ENCODE measurements at places on chromosomes 3 and 15.

DNA sequence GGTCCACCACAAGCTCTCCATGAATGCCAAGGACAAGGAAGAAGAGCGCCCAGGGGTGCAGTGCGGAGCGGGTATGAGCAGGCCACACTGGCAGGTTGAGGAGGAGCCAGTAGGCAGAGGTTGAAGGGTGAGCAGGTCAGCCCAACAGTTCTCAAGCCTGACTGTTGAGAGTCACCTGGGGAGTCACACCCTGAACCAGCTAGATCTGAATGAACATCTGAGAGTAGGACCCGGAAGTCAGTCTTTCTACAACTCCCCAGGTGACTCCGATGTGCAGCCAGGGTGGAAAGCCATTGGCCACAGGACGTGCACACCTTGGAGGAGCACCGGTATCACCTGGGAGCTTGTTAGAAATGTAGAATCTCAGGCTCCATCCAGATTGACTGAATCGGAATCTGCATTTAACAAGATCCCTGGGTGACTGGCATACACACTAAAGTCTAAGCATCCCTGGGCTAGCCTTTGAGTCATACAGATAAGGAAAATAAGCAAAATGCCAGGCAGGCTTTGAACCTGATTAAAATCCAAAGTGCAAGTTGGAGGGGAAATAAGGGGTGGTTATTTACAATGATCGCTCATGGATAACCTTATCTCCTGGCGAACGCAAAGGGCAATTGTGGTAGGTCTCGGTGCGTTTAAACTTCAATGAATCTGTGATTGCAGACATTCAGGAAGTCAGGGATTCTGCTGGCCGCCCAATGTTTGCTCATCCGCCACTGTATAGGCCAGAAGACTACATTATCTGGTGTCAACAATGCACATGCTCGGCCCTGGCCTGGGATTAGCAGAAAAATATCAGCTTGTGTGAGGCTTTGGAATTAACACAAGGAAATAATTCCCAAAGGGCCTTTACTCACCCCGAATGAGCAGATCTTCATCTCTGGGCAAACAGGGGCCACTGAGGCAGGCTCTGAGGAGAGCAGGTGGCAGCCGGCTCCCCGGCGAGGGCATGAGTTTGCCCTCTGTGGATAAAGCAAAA lies 11.7 kb upstream of the LYZL4 start:
- DNase-seq, result no peak

GRCh38 chr15:73570355-73571032 lies 62.7 kb downstream of the NPTN start:
- no peak for DNase-seq

GRCh38 chr3:27719314-27720003 lies 2.7 kb downstream of the EOMES start:
- DNase-seq, result no peak

DNA sequence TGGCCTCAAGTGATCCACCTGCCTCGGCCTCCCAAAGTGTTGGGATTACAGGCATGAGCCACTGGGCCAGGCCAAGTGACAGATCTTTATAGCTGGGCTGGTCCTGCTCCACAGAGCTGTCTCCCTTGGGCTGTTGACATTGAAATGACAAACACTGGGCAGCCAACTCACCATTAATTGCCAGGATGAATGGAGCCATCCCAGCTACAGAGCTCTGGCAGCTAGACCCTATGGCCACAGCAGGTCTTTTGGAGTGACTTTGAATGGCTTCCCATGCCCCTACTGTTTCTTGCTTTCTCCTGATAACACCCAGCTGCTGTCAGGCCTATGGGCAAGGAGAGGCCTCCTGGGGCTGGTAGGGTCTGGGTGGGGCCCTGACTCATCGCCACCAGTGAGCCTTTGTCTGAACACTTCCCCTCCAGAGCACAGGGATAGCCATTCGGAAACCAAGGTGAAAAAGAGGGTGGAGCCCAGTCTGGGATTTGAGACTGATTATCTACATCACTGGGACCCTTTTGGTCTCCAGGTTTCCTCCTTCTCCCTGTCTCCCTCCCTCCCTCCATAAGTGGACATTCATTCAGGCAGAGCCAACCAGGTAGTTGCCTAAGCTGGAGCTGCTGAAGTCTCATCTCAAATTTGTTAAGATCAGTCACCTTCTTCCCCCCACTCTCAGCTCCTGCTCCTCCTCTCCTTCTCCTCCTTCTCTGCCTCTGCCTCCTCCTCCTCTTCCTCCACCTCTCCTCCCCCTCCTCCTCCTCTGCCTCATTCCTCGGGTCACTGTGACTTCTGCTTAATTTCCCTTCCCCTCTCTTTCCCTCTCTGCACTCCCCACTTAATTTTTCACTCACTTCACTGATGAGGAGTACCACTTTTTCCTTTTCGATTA lies 34.0 kb downstream of the BHLHE40 start:
- DNase-seq, result no peak

GRCh38 chr15:29337156-29337959 lies 67.7 kb upstream of the NSMCE3 start:
- no peak for DNase-seq

DNA sequence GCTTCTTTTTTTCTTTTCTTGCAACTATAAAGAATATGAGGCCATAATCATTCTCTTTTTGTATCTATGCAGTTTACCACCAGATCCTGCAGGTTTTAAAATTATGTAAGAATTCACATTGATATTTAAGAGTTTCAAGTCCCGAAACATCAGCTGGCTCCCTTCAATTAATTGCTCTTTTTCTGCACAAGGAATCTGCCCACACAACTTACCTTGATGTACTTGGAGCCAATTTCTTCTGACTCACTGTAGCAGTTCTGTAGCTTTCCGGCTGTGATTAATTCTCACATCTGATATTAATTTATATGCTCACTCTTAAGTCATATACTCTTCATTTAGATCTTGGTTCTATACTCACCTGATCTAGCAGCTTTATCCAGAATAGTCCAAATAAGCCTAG lies 781.8 kb downstream of the CADM2 start:
- DNase-seq, result no peak

DNA sequence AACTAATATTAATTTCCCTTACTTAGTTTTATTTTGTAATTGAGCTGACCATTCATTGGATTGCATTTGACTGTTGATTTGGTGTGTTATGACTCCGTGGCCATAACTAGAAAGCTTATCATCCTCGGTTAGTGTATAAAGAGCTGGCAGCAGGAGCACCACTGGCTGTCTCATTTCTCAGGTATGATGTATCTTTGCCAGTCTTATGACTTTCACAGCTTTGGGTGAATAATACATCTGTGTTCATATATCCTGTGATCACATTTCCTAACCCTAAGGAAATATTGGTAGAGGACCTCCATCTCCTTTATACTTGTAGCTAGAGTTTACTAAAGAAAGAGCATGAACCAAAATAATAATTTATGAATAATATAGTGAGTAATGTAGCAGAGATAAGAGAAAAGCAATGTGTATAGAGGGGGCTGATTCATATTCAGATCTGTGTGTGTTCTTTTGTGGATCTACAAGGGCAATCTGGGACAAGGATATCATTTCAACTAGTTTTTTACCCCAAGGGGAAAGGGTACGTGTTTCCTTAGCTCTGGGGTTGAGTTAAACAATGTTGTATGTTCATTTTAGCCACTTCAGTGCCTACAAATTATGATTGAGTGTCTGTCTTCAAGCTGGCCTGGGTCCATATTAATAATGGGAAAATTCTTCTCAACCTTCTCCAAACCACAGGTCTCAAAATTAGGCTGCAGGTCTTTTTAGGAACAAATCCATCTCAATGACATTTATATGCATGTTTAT lies 901.7 kb downstream of the NTRK3 start:
- no peak for DNase-seq

GRCh38 chr3:136055491-136055890 lies 90.0 kb downstream of the PPP2R3A start:
- no peak for DNase-seq

- no peak for DNase-seq
Observed at GRCh38 chr3:64055076-64055475, 31.8 kb upstream of the PSMD6 start.

- no peak for DNase-seq
Observed at GRCh38 chr15:61151791-61152190, 77.3 kb downstream of the RORA start.

DNA sequence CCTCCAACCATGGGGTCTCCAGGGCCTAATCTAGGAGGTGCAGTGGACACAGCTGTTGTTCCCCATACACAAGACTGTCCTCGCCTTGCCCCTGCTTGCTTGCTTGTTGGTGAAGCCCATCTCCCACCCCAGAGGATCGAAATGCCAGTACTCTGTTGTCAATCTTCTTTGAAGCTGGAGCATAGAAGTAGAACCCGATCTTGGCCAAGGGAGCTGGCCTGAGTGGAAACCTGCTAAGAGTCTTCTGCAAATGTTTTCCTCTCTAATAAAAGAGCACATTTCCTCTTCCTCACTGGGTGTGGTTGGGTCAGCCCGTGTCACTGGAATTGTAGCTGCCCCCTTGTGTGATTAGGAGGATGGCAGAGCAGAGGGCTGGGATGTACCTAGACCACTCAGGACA lies 85.4 kb downstream of the HES1 start:
- no peak for DNase-seq

DNA sequence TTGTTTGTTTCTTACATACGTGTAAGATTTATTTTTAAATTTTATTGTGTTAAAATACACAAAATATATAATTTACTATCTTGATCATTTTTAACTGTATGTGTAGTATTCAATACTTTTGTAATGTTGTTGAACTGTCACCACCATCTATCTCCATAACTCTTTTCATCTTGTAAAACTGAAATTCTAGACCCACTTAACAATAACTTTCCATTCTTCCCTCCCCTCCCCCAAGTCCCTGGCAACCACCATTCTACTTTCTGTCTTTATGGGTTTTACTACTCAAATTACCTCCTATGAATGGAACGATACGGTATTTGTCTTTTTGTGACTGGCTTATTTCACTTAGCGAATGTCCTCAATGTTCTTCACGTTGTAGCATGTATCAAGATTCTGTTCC lies 262.1 kb upstream of the CHRM5 start:
- no peak for DNase-seq

Measured in activated T-helper 1 cell treated with Interleukin-2 at 50 U/mL for 16 hours (primary cell).